ENCODE measurements at places on chromosomes 12 and 14.

DNA sequence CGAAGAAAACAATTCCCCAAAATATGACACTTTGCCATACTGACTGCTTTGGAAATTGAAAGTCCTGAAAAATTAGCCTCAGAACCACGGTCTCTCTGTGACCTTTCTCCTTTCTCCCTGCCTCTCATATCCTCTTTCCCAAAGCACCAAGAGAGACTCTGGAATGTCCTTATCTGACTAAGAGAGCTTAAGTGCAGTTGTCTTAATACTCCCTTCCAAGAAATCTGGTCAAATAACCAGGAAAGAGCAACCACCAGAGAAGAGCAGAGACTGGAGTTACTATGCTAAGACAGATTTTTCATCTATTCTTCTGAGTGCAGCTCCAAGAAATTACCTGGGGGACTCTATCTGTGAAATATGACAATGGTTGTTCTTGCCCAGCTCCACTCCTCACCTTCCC lies 10.5 kb upstream of the BTG1 start:
- H3K4me1 ChIP-seq = peaks cover 44% of the 10 kb centered on the region
- no peak for DNase-seq
- H3K36me3 ChIP-seq = no peaks in the 10 kb centered on the region
- no peaks in the 10 kb centered on the region for H3K27me3 ChIP-seq
- H3K4me3 ChIP-seq = no peak overlapping the region

GRCh38 chr12:51886021-51886710 lies 1.7 kb upstream of the ANKRD33 start:
- H3K4me3 ChIP-seq = peak overlapping the region; percentile 25
- no peak overlapping the region for H3K27ac ChIP-seq
- H3K4me1 ChIP-seq = peaks cover 15% of the 10 kb centered on the region

DNA sequence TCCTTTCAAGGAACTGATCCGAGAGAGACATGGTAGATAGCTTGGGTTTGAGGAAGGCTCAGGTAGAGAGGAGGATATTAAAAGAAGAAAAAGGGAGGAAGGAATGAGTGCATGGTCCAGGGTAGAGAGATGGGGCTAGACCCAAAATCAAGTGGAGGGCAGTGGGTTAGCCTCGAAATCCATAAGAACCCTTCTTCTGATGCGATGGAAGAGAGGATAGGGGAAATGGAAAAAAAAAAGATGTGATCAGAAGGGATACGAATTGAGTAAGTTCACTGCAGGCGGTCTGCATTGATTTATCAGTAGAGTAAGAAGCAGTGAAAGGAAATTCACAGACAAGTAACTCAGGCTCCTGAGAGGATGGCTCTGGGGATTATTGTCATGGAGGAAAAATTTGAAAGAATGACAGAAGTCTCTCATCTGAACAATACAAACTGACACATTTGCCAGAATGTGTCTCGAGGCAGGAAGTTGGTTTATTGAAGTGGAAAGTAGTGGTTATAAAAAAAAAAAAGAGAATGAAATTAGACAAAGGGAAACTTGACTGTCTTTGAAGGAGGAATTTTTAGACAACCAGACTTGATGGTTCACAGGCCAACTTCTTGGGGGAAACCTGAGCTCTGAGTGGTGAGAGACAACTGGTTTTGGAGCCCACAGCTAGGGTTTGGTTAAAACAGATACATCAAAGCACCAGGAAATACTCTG lies 10.2 kb downstream of the PPFIBP1 start:
- peak; percentile 67 for DNase-seq
- no peak overlapping the region for H3K4me3 ChIP-seq
- H3K27ac ChIP-seq = no peak overlapping the region
- H3K36me3 ChIP-seq = no peaks in the 10 kb centered on the region
- H3K27me3 ChIP-seq = no peaks in the 10 kb centered on the region

- DNase-seq = no peak
- no peak overlapping the region for H3K27ac ChIP-seq
- H3K27me3 ChIP-seq = no peaks in the 10 kb centered on the region
- H3K4me3 ChIP-seq = no peak overlapping the region
- no peaks in the 10 kb centered on the region for H3K36me3 ChIP-seq
- no peaks in the 10 kb centered on the region for H3K4me1 ChIP-seq
Observed at GRCh38 chr12:115362339-115362976, 678.5 kb upstream of the TBX3 start.

GRCh38 chr14:93114068-93114710 lies 1.5 kb downstream of the ITPK1 start:
- peak overlapping the region; percentile 70 for H3K4me3 ChIP-seq
- H3K36me3 ChIP-seq = peaks cover 7% of the 10 kb centered on the region
- peaks cover 32% of the 10 kb centered on the region for H3K4me1 ChIP-seq
- H3K27ac ChIP-seq = no peak overlapping the region

GRCh38 chr12:59100585-59100984 lies 180.3 kb upstream of the LRIG3 start:
- no peak overlapping the region for H3K4me3 ChIP-seq
- H3K4me1 ChIP-seq = no peaks in the 10 kb centered on the region
- no peaks in the 10 kb centered on the region for H3K36me3 ChIP-seq
- DNase-seq = no peak
- no peak overlapping the region for H3K27ac ChIP-seq

- no peak overlapping the region for H3K4me3 ChIP-seq
- peaks cover 3% of the 10 kb centered on the region for H3K4me1 ChIP-seq
- no peak for DNase-seq
- H3K27me3 ChIP-seq = no peaks in the 10 kb centered on the region
- no peaks in the 10 kb centered on the region for H3K36me3 ChIP-seq
- H3K27ac ChIP-seq = no peak overlapping the region
Observed at GRCh38 chr12:122721057-122721545, 4.5 kb upstream of the HCAR3 start.

DNA sequence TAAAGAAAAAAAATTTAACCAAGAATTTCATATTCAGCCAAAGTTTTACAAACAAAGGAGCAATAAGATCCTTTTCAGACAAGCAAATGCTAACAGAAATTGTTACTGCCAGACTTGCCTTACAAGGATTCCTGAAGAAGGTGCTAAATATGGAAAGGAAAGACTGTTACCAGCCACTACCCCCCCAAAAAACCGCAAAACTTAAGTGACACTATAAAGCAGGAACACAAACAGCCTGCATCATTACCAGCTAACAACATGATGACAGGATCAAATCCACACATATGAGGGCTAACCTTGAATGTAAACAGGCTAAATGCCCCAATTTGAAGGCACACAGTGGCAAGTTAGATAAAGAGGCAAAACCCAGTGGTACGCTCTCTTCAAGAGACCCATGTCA lies 55.7 kb downstream of the APOBEC1 start:
- no peaks in the 10 kb centered on the region for H3K27me3 ChIP-seq
- H3K4me1 ChIP-seq = no peaks in the 10 kb centered on the region
- no peaks in the 10 kb centered on the region for H3K36me3 ChIP-seq
- DNase-seq = no peak
